A673 (cell line): ENCODE measurements at places on chromosomes 6 and 20. TPM values are rescaled to one million over a fixed set of nuclear protein-coding genes. Genes with fewer than 3 reads are reported as not detected.
A peak's percentile ranks its signal among the peaks of the same experiment; 100 is the strongest.

Gene CSTF1
- 52.5 and 58.2 TPM in 2 replicates for total RNA-seq

Gene MAFB
- total RNA-seq: 44.3 and 57.0 TPM in 2 replicates

Gene PDYN
- total RNA-seq: not detected in 2 replicates

Gene TMEM200A
- 2.0 and 2.3 TPM in 2 replicates for total RNA-seq

Gene ULBP3
- 1.5 and 1.6 TPM in 2 replicates for total RNA-seq

Gene SLC44A4
- not detected in 2 replicates for total RNA-seq

GRCh38 chr20:51400051-51400926 is 142.2 kb downstream of the NFATC2 start:
- no peaks in the 10 kb centered on the region for H3K27me3 ChIP-seq
- H3K4me1 ChIP-seq: peaks cover 4% of the 10 kb centered on the region
- no peak overlapping the region for H3K4me3 ChIP-seq

DNA sequence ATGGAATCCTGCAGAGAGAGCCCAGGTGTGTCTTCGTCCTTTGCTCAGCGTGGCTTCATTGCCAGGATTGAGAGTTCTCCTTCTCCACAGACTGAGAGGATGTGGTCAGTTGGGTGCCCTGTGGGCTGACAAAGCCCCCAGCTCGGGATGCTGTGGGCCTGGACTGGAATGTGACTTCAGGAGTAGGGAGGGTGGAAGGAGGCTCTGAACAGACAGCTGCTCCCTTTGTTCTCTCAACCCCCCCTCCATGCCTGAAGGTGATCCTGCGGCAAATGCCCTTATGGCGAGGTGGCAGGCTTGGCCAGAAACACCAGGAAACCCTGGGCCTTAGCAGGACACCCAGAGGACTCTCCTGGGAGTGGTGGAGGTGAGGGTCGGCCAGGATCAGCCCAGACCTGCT is 1.8 kb upstream of the CST5 start:
- DNase-seq: no peak
- H3K4me1 ChIP-seq: no peaks in the 10 kb centered on the region
- H3K27me3 ChIP-seq: peaks cover 9% of the 10 kb centered on the region
- no peak overlapping the region for H3K4me3 ChIP-seq
- H3K36me3 ChIP-seq: no peaks in the 10 kb centered on the region
- no peak overlapping the region for H3K27ac ChIP-seq

- H3K27ac ChIP-seq: peak overlapping the region; percentile 88
- no peaks in the 10 kb centered on the region for H3K4me1 ChIP-seq
- H3K4me3 ChIP-seq: peak overlapping the region; percentile 89
- H3K36me3 ChIP-seq: no peaks in the 10 kb centered on the region
These were observed 1.2 kb downstream of the KAT14 start for GRCh38 chr20:18138639-18139583.

DNA sequence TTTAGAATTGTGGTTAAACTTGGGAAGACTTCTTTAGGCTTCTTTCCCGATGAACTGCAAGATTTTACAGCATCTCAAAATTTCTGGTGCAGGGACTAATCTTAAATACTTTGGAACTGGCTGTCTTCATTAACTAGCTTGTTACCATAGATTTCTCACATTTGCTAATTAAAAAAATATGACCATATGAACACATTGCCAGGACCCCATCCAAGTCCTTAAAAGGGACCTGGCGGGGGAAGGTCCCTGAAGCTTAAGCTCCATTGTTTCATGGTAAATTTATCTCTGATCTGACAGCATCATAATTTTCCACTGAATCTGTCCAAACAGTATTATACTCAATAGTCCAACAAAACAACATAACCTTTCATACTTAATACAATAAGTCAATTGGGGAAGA is 517.8 kb upstream of the FLRT3 start:
- H3K4me1 ChIP-seq: no peaks in the 10 kb centered on the region
- DNase-seq: no peak

GRCh38 chr6:137316626-137317025 is 97.4 kb upstream of the IFNGR1 start:
- H3K4me1 ChIP-seq: peaks cover 8% of the 10 kb centered on the region
- no peak overlapping the region for H3K27ac ChIP-seq
- H3K27me3 ChIP-seq: no peaks in the 10 kb centered on the region
- DNase-seq: no peak

GRCh38 chr6:6925391-6926164 is 182.2 kb upstream of the RREB1 start:
- no peak overlapping the region for H3K27ac ChIP-seq
- H3K4me3 ChIP-seq: no peak overlapping the region
- H3K4me1 ChIP-seq: no peaks in the 10 kb centered on the region
- H3K27me3 ChIP-seq: no peaks in the 10 kb centered on the region
- H3K36me3 ChIP-seq: no peaks in the 10 kb centered on the region

- H3K4me3 ChIP-seq: no peak overlapping the region
- H3K27ac ChIP-seq: no peak overlapping the region
- no peaks in the 10 kb centered on the region for H3K4me1 ChIP-seq
- H3K36me3 ChIP-seq: no peaks in the 10 kb centered on the region
- DNase-seq: no peak
- H3K27me3 ChIP-seq: no peaks in the 10 kb centered on the region
These were observed 630.8 kb upstream of the IMPG1 start for GRCh38 chr6:76703285-76703684.

GRCh38 chr6:155444952-155445903 is 10.4 kb downstream of the NOX3 start:
- H3K27ac ChIP-seq: no peak overlapping the region
- H3K27me3 ChIP-seq: no peaks in the 10 kb centered on the region
- no peak for DNase-seq

DNA sequence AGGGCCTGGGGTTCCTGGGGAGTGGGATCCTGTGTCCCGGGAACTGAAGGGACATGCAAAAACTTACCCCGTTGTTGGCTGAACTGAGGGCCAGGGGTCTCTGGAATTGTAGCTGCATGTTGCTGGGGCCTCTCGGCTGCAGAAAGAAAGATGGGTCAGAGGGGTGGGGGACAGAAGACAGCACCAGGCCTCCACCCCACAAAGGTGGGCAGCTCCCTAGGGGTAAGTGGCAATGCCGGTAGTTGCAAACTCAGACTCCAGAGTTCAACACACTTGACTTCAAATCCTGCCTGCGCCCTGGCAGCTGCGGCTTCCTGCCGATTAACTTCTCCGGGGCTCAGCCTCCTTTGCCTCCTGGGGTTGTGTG is 4.8 kb downstream of the ZBP1 start:
- no peak overlapping the region for H3K27ac ChIP-seq
- DNase-seq: no peak
- no peaks in the 10 kb centered on the region for H3K36me3 ChIP-seq
- H3K27me3 ChIP-seq: no peaks in the 10 kb centered on the region

- no peak overlapping the region for H3K27ac ChIP-seq
- no peaks in the 10 kb centered on the region for H3K4me1 ChIP-seq
- no peaks in the 10 kb centered on the region for H3K36me3 ChIP-seq
- peak; percentile 26 for DNase-seq
- H3K27me3 ChIP-seq: no peaks in the 10 kb centered on the region
These were observed 504.9 kb upstream of the MARCKS start for GRCh38 chr6:113352029-113352801.

GRCh38 chr6:125781314-125781868 is 9.4 kb upstream of the NCOA7 start:
- no peaks in the 10 kb centered on the region for H3K27me3 ChIP-seq
- peaks cover 17% of the 10 kb centered on the region for H3K4me1 ChIP-seq
- peak; percentile 57 for DNase-seq
